ENCODE measurements at places on chromosomes 4 and X. TPM values are rescaled to one million over a fixed set of nuclear protein-coding genes. Genes with fewer than 3 reads are reported as not detected.

GRCh38 chrX:40960041-40960440, 125.2 kb upstream of the USP9X start:
- H3K36me3 ChIP-seq: no peaks in the 10 kb centered on the region
- no peak overlapping the region for H3K27ac ChIP-seq
- H3K4me3 ChIP-seq: no peak overlapping the region
- no peaks in the 10 kb centered on the region for H3K27me3 ChIP-seq
- no peaks in the 10 kb centered on the region for H3K4me1 ChIP-seq
- DNase-seq: no peak

DNA sequence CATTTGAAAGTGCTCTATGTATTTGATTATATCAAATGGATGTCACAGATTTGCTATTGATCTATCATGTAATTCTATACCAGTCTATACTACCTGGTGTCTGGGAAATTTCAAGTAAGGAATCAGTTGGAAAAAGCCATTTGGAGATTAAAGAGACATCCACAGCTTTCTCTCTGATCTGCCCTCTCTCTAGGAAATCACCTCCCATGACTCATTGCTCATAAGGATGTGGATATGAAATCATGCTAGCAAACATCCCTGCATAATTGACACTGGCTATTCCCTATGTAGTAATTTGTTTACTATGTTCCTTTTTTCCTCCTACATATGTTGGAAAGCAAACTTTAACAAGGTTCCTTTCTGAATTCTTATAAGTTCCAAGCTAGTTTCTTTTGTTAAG, 94.3 kb downstream of the TEX13A start:
- no peak overlapping the region for H3K27ac ChIP-seq
- no peak for DNase-seq
- no peaks in the 10 kb centered on the region for H3K27me3 ChIP-seq
- no peaks in the 10 kb centered on the region for H3K4me1 ChIP-seq

- DNase-seq: no peak
- H3K4me3 ChIP-seq: no peak overlapping the region
- no peaks in the 10 kb centered on the region for H3K27me3 ChIP-seq
Measured at GRCh38 chr4:37157476-37158167, 86.9 kb upstream of the NWD2 start.

DNA sequence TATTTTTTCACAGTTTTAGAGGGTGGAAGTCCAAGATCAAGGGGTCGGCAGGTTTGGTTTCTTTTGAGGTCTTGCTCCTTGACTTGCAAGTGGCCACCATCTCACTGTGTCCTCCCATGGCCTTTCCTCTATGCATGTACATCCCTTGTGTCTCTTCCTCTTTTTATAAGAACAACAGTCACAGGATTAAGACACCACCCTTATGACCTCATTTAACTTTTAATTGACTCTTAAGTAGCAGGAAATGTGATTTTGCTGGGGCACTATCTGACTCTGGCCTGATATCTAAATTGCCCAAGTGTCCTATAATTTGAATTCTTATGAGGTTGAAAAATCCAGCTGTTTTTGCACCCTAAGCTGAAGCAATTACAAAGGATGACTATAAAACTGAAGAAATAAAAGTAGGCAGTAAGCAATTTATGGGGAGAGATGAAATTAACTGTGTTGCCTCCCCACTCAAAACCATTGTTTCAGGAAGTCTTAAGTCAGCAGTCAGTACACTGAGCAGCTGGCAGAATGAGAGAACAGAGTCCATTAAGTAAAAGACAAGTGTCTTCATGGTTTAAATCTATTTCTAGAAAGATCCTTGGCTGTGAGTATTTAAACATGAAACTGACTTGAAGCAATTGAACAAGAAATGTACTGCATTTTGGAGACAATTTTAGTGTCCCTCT, 601.3 kb downstream of the SPRY1 start:
- no peak overlapping the region for H3K4me3 ChIP-seq
- H3K36me3 ChIP-seq: no peaks in the 10 kb centered on the region
- H3K27me3 ChIP-seq: no peaks in the 10 kb centered on the region
- DNase-seq: no peak
- no peaks in the 10 kb centered on the region for H3K4me1 ChIP-seq

DNA sequence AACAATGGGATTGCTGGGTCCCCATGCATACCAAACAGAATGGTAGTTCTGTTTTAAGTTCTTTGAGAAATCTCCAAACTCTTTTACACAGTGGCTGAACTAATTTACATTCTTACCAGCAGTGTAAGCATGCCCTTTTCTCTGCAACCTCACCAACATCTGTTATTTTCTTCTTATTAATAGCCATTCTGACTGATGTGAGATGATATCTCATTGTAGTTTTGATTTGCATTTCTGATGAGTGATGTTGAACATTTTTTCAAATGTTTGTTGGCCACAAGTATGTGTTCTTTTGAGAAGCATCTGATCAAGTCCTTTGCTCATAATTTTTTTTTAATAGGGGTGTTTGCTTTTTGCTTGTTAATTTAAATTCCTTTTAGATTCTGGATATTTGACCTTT, 41.2 kb upstream of the ZMAT1 start:
- H3K4me1 ChIP-seq: no peaks in the 10 kb centered on the region
- H3K27me3 ChIP-seq: no peaks in the 10 kb centered on the region
- H3K27ac ChIP-seq: no peak overlapping the region
- no peaks in the 10 kb centered on the region for H3K36me3 ChIP-seq

- H3K4me1 ChIP-seq: no peaks in the 10 kb centered on the region
- H3K4me3 ChIP-seq: no peak overlapping the region
- H3K27ac ChIP-seq: no peak overlapping the region
- H3K27me3 ChIP-seq: no peaks in the 10 kb centered on the region
- peak; percentile 21 for DNase-seq
Measured at GRCh38 chrX:65451663-65452062, 82.9 kb downstream of the LAS1L start.

- no peaks in the 10 kb centered on the region for H3K36me3 ChIP-seq
- DNase-seq: no peak
- no peak overlapping the region for H3K4me3 ChIP-seq
Measured at GRCh38 chrX:70664726-70665125, 220.1 kb downstream of the DLG3 start.

- no peaks in the 10 kb centered on the region for H3K27me3 ChIP-seq
- no peaks in the 10 kb centered on the region for H3K36me3 ChIP-seq
- H3K4me1 ChIP-seq: no peaks in the 10 kb centered on the region
- no peak for DNase-seq
- H3K27ac ChIP-seq: no peak overlapping the region
- H3K4me3 ChIP-seq: no peak overlapping the region
Measured at GRCh38 chrX:72054779-72055489, 76.8 kb downstream of the RTL5 start.

GRCh38 chr4:123701131-123701575, 304.6 kb downstream of the SPRY1 start:
- H3K27me3 ChIP-seq: no peaks in the 10 kb centered on the region
- no peak overlapping the region for H3K27ac ChIP-seq
- no peaks in the 10 kb centered on the region for H3K36me3 ChIP-seq
- H3K4me3 ChIP-seq: no peak overlapping the region
- no peaks in the 10 kb centered on the region for H3K4me1 ChIP-seq

DNA sequence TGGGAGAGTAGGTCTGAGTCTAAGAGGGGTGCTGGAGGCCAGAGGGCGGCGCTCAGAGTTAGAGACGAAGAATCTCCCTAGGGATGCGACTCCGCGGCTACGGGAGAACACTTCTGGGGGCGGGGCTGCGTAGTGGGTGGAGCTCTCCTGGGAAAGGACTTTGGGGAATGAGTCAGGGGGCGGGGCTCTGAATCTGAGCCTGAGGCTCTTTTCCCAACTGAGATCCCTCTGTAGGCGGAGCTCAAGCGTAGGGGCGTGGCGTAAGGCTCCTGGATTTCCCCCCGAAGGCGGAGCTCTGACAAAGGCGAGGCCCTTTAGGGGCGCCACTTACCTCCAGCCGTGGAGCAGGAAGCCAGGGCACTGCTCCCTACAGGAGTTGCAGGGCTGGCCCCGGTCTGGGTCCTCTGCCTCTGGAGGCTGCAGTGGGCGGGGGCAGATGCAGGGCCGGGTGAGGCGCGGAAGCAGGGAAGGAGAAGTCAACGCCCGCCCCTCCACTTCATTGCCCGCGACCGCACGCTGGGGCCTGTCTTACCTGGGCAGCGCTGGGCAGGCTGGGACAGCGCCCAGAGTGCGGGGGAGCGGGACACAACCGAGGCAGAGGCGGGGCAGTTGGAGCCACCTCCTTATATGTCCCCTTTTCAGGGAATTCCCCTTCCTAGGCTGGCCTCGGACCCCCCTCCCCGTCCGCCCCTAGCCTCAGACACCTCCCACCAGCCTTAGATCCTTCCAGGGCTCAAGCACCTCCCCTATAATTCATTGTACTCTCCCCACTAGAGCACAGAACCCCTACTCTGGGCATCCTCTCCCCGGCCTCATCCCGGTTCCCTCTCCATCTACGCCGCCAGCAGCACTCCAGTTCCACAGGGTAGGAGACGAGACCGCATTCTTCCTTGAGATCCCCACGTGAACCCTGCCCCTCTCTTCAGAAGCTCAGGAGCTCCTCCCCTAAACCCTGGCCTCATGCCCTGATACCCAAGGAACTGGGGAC, 1.6 kb downstream of the PRICKLE3 start:
- peak; percentile 53 for DNase-seq
- peaks cover 7% of the 10 kb centered on the region for H3K4me1 ChIP-seq
- H3K4me3 ChIP-seq: peak overlapping the region; percentile 37
- H3K27me3 ChIP-seq: no peaks in the 10 kb centered on the region

DNA sequence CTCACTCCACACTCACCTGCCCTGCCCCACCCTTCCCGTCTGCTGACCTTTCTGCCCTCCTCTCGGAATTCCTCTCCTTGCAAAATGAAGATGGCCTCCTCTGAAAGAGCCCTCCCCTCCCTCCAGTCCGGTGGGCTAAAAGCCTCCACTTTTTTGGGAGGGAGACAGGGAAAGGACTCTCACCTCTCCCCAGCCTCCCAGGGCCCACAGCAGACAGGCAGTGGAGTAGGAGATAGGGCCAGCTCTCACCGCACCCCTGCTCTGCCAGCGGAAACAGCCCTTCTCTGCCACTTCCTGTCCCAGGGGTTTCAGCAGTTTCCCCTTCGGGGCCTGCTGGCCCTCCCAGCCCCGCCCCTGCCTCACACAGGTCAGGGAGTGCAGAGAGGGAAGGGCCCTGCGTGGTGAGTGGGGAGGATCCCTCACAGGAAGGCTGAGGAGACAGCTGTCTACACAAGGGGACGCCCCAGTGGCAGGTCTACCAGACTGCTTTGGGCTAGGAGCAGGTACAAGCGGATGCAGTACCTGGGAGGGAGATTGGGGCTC, 18.2 kb downstream of the ELF4 start:
- no peaks in the 10 kb centered on the region for H3K27me3 ChIP-seq
- H3K4me3 ChIP-seq: peak overlapping the region; percentile 59
- DNase-seq: peak; percentile 72
- H3K27ac ChIP-seq: peak overlapping the region; percentile 69

- DNase-seq: peak; percentile 14
- H3K27me3 ChIP-seq: no peaks in the 10 kb centered on the region
- no peak overlapping the region for H3K4me3 ChIP-seq
- H3K36me3 ChIP-seq: no peaks in the 10 kb centered on the region
- no peaks in the 10 kb centered on the region for H3K4me1 ChIP-seq
Measured at GRCh38 chrX:38985375-38985774, 184.1 kb downstream of the MID1IP1 start.

DNA sequence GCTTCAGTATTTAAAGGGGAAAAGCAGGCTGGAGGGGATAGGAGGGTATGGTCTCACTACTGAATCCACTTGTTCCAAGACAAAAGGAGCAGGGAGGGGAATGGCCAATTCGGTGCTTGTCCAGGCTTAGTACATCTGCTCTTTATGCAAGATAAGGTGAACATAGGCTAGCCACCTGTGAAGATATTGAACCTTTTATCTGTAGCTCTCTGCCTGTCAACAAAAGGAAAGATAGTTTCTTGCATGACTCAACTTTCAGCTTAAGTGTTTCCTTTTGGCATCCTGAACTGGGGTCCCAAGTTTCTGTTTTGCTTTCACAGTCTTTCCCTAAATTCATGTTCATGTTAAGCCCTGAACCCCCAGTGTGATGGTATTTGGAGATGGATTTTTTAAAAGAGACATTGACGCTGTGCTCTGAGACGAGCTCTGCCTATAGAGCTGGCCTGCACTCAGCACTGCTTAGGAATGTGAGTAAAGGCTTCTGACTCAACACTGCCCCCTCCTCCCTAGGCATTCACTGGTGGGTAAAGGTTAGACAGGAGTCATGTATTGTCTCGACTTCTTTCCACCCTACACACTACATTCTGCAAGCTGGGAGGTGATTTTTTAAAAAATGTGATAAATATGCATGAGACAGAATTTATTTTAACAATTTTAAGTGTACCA, 28.2 kb downstream of the FAM149A start:
- H3K36me3 ChIP-seq: no peaks in the 10 kb centered on the region
- H3K4me3 ChIP-seq: no peak overlapping the region
- no peaks in the 10 kb centered on the region for H3K27me3 ChIP-seq
- no peak overlapping the region for H3K27ac ChIP-seq
- H3K4me1 ChIP-seq: no peaks in the 10 kb centered on the region

- H3K27me3 ChIP-seq: no peaks in the 10 kb centered on the region
- no peaks in the 10 kb centered on the region for H3K4me1 ChIP-seq
- DNase-seq: no peak
- H3K27ac ChIP-seq: no peak overlapping the region
- no peak overlapping the region for H3K4me3 ChIP-seq
Measured at GRCh38 chr4:122836941-122837340, 10.3 kb downstream of the FGF2 start.

DNA sequence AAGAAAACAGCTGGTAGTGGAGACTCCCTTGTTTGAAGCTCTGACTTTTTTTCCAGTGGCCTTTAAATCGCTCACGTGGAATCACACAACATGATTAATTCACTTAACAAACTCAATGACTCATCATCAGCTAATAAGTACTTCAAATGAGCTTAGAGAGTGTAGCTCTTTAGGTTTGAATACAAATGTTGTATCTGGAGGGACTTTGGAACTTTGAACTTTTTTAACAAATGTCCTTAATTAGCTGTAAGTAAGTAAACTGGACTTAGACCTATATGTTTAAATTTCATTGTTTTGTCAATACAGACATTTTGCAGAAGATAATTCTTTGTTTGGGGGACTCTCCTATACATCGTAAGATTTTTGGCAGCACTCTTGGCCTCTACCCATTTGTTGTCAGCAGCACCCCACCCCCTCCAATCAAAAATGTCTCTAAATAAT, 581.1 kb downstream of the SPRY1 start:
- no peak for DNase-seq
- H3K27ac ChIP-seq: no peak overlapping the region
- no peak overlapping the region for H3K4me3 ChIP-seq

- no peaks in the 10 kb centered on the region for H3K27me3 ChIP-seq
- no peaks in the 10 kb centered on the region for H3K4me1 ChIP-seq
- no peak for DNase-seq
- no peak overlapping the region for H3K4me3 ChIP-seq
- H3K27ac ChIP-seq: no peak overlapping the region
Measured at GRCh38 chr4:33837043-33837838, 2407.1 kb downstream of the ARAP2 start.

SAGE1 gene
- total RNA-seq: not detected

TMPRSS11D gene
- total RNA-seq: not detected

GASK1B gene
- 0.48 TPM for total RNA-seq

SERPINA7 gene
- not detected for total RNA-seq

ZIC3 gene
- total RNA-seq: not detected

ACE2 gene
- not detected for total RNA-seq

NDP gene
- total RNA-seq: not detected

NR0B1 gene
- total RNA-seq: not detected

MPC1L gene
- not detected for total RNA-seq

CDKN2AIP gene
- total RNA-seq: 30.1 TPM

Data from CD8-positive, alpha-beta memory T cell (primary cell).